ENCODE measurements at places on chromosomes 6 and 20. TPM values are rescaled to one million over a fixed set of nuclear protein-coding genes. Genes with fewer than 3 reads are reported as not detected.

- no peak for DNase-seq
These were observed 541 bp downstream of the SNX21 start for GRCh38 chr20:45833883-45834796.

- no peak for DNase-seq
These were observed 9.9 kb downstream of the VSTM2L start for GRCh38 chr20:37912874-37913273.

DNA sequence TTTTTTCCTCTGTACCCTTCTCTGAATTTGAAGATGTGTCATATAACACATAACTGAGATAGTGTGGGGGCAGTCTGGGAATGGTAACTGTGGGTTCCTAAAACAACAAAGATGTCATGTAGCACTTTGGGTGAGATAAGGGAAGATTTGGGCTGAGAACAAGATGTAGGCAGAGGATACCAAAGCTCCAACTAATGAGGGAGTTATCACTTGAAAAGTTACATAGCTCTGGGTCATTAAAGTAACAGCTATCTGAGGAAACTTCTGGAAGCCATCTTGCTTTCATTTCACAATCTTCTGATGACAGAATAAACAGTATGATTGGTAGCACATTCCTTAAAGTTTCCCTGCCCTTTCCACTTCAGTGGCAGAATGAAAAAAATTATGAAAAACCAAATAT lies 255.4 kb downstream of the TBX18 start:
- no peak for DNase-seq

DNA sequence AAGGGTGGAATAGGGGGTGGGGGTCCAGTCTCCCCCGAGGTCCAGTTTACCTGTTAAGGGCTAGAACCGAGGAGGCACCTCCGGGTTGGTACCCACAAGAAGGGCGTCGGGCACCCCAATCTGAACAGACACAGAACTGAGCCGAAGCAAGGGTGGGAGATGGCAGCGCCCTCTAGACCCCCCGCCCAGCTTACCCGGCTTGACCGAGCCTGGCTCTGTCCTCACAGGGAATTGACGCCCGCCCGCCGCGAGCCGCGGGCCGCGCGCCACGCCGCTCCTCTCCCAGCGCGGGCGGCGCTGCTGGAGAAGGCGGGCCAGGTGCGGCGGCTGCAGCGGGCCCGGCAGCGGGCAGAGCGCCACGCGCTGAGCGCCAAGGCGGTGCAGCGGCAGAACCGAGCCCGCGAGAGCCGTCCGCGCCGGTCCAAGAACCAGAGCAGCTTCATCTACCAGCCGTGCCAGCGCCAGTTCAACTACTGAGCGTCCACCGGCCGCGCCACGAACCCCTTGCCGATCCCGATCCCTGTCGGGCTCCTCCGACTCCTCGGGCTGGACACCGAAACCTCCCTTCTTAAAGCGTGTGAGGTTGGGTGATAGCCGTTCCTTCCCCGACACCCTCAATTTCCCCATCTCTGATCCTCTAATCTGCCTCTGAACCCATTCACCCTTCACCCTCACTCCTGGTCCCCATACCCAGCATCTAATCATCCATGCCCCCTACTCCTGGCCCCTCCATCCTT lies 5.9 kb downstream of the TP53INP2 start:
- no peak for DNase-seq

DNA sequence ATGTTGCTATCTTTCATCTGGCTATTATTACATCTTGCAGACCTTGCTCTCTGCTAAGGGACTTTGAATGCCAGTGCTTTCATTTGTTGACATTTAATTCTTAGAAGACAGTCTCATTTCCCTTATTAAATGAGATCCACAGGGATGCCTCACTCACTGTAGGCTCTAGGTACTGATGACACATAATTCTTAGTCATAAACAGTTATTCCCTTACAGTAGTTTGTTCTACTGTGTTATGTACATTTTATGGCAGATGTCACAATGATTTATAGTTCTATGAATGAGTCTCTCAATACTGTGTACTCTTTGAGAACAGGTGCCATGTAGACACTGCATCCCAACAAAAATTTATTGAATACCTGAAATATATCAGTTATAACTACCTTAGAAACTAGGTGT lies 70.3 kb downstream of the FAM83B start:
- DNase-seq: no peak

DNA sequence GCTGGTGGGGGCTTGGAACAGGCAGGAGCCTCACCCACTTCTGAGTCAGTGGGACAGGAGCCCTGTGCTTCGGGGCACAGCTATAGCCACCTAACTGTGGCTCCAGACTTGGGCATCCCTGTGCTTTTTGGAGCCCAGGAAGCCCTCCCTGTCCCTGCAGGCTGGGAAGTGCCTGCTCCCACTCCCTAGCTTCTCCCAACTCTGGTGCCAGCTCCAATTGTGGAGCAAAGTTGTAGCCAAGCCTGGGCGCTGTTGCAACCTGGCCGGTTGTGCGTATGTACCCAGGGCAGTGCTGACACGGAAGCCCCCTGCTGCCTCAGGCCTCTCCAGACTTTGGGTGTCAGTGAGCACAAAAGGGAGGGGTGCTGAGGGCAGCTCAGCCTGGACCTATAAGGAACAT lies 601.7 kb upstream of the GJE1 start:
- no peak for DNase-seq

GRCh38 chr6:17930321-17930993 lies 57.0 kb downstream of the KIF13A start:
- no peak for DNase-seq

GRCh38 chr6:128487055-128487454 lies 33.3 kb downstream of the PTPRK start:
- DNase-seq: no peak

DNA sequence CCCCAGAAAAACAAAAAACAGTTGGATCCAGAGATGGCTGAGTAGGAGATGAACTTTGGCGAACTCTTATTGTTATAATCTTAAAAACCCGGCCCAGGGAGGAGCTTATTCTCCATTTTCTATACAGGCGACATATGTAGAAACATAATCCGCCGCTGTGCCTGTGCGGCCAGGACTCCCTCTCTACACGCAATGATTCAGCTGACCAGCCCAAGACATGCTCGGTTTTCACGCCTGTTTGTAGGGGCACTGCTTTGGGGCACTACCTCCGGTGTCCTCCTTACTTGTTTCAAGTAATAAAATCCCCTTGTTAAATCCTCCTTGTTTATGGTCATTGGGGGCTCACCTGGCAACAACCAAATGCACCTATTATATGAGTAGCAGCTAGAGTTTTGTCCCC lies 89.9 kb downstream of the SEL1L2 start:
- no peak for DNase-seq

GRCh38 chr6:20633566-20634340 lies 99.5 kb downstream of the CDKAL1 start:
- no peak for DNase-seq

GRCh38 chr6:107543088-107543487 lies 53.2 kb downstream of the SOBP start:
- no peak for DNase-seq

DNA sequence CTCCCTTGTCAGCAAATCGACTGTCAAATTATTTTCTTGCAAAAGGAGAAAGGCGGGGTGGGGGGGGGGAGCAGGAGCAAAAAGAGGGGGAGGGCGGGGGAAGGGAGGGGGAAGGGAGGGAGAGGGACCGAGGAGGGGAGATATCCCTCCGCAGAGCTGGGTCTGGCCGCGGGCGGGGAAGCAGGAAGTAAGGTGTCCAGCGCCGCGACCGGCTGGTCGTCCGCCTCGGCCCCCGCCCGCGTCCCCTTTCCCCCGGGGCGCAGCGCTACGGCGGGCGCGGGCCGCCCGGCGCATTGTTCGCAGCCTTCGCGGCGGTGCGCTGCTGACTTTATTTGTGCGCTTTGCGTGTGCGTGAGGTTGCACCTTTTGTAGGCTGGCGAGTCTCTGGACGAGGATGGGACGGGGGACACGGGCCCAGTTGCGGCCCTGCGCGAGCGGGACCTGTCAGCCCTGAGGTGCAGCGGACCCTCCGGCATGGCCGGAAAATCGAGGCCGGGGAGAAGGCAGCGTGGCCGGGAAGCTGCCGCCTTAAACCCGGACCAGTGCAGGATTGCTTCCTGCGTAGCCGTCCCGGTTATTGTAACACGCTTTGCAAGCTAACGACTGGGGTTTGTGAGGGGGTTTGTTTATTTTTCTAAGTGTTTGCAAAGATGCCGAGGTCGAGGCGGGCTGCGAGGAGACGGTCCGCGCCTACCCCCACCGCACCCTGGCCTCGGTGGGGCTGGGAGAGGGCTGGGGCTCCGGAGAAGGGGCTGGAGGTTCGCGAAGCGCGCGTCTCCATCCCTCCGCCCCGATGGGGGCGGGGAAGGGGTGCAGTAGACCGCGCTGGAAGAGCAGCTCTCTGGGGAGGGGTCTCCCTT lies 675 bp upstream of the TRERF1 start:
- DNase-seq: peak; percentile 60

GRCh38 chr20:6074145-6074561 lies 20.3 kb upstream of the LRRN4 start:
- no peak for DNase-seq

GRCh38 chr6:73901311-73901710 lies 205.3 kb downstream of the CD109 start:
- DNase-seq: no peak

GRCh38 chr20:18638768-18639167 lies 50.9 kb downstream of the DTD1 start:
- DNase-seq: no peak

DNA sequence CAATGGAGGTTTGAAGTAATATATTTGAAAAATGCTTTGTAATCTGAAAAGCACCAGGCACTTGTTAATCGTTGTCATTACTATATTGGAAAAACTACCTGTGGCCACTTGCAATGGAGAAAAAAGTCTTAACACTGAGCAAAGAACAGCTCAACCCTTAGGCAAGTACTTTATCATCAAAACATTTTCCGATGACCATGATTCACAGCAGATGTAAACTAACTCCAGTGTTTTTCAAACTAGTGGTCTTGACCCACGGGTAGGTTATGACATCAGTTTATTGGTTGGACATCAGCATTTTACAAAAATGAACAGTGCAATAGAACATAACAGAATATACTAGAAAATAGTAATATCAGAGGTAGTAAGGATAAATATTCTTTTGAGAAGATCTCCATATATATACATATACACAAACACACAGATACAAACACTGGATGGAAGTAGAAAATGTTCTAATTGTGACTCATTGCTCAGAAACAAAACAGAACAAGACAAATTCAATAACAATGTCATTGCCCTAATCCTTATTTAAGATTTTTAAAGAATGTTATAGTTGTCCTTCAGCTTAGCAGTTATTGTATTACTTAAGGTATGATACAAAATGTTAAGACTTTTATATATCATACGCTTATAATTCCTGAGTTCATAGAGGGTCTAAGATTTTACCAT lies 123.0 kb downstream of the PLCB1 start:
- no peak for DNase-seq

DNA sequence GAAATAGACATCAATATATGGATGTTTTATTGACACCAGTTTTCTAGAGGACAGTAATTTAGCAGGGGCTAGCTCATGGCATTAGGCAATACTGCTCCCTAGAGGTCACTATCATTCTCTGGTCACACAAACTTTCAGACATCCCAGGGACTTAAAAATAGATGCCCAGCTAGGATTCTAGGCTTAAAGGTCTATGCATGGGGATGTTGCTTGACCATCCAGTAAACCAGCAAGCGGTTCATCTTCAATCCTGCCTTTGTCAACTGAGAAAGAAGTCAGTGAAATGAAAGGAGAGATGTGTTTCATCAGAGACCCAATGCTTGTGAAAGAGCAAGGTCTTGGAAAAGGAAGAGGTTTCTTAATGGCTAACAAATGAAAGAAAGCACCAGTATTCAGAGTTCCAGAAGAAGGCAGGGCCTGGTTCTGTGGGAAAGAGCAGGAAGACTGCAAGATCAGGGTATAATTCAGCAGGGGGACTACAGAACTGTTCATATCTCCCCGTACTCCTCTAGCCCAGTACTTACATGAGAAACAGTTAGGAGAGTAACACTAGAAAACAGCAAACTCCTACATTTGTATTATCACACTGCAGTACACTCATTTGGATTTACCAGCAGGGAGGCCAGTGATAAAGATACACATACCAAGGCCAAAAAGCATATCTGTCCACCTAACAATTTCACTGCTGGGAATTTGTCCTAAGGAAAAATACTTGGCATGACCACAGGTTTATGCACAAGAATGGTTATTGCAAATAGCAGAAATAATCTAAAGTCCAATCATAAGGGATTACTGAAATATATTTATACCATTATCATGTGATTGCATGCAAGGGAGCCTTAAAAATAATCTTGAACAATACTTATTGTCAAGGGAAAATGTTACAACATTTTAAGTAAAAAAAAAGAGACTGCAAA lies 151.4 kb upstream of the LAMA2 start:
- no peak for DNase-seq

- peak; percentile 48 for DNase-seq
These were observed 5.5 kb upstream of the HLA-E start for GRCh38 chr6:30483677-30484279.

DNA sequence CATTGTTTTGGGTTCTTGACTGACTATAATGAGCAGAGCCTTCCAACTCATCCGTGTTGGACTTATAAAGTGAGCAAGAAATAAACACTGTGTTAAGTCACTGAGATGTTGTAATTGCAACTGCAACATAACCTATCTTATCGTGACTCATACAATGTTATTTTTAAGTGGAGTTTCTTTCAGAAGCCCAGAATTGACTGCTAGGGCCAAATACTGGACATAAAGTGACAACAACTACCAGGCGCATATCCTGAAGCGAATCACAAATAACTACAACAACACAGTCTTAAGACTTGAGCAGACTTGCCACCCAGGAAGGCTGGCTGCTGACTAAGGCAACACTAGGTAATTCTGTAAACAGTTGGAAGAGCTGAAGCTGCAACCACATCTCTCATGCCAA lies 326.6 kb downstream of the COL12A1 start:
- DNase-seq: no peak

GRCh38 chr6:55913228-55914195 lies 38.1 kb upstream of the BMP5 start:
- DNase-seq: no peak

DNA sequence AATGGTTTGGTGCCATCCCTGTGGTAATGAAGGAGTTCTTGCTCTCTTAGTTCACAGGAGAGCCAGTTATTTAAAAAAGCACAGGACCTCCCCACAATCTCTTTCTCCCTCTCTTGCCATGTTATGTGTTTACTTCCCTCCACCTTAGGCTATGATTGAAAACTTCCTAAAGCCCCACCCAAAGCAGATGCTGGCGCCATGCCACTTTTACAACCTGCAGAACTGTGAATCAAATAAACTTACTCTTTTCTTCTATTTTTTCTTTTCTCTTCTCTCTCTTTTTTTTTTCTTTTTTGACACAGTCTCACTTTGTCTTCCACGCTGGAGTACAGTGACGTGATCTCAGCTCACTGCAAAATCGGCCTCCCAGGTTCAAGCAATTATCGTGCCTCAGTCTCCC lies 508.4 kb upstream of the EPHA7 start:
- no peak for DNase-seq

TRDN gene
- 263 TPM for polyA plus RNA-seq

APCDD1L gene
- 5.9 TPM for polyA plus RNA-seq

NRN1 gene
- 28.1 TPM for polyA plus RNA-seq

MARCKS gene
- 166 TPM for polyA plus RNA-seq

CPNE5 gene
- 17.6 TPM for polyA plus RNA-seq

WFDC12 gene
- polyA plus RNA-seq: not detected

NNAT gene
- 623 TPM for polyA plus RNA-seq

BPIFB1 gene
- polyA plus RNA-seq: not detected

FAM162B gene
- polyA plus RNA-seq: 5.5 TPM

LPA gene
- polyA plus RNA-seq: not detected
